ENCODE measurements at places on chromosomes 3 and 15.

DNA sequence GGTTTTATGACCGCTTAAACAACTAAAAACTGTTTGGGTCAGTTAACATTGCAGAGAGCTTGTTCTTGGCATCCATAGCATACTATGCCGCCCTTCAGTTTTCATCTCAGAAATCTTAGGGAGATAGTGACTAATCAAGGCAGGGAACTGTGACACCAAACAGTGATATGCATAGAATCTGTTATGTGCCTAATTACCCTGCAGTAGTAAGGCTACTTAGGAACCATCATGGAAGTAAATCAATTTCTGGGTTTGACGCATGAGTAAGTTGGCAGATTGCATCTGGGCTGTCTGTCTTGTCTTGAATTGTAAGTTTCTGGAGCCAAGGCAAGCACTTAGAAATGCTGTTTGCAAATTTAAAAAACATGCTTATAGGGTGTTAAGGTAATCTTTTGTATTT lies 22.5 kb downstream of the KCTD6 start:
- DNase-seq = no peak

GRCh38 chr3:188000361-188000861 lies 153.5 kb upstream of the LPP start:
- DNase-seq = no peak

DNA sequence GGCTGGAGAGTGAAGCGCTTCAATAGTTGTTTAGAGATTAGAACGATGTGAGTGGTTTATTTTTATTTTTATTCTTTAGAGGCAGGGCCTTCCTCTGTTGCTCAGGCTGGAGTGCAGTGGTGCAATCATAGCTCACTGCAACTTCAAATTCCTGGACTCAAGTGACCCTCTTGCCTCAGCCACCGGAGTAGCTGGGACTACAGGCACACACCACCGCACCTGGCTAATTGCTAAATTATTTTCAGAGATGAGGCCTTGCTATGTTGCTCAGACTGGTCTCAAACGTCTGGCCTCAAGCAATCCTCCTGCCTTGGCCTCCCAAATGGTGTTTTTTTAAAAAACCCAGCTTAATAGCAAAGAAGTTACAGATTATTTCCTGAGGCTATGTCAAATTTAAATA lies 29.0 kb downstream of the PPARG start:
- DNase-seq = no peak

DNA sequence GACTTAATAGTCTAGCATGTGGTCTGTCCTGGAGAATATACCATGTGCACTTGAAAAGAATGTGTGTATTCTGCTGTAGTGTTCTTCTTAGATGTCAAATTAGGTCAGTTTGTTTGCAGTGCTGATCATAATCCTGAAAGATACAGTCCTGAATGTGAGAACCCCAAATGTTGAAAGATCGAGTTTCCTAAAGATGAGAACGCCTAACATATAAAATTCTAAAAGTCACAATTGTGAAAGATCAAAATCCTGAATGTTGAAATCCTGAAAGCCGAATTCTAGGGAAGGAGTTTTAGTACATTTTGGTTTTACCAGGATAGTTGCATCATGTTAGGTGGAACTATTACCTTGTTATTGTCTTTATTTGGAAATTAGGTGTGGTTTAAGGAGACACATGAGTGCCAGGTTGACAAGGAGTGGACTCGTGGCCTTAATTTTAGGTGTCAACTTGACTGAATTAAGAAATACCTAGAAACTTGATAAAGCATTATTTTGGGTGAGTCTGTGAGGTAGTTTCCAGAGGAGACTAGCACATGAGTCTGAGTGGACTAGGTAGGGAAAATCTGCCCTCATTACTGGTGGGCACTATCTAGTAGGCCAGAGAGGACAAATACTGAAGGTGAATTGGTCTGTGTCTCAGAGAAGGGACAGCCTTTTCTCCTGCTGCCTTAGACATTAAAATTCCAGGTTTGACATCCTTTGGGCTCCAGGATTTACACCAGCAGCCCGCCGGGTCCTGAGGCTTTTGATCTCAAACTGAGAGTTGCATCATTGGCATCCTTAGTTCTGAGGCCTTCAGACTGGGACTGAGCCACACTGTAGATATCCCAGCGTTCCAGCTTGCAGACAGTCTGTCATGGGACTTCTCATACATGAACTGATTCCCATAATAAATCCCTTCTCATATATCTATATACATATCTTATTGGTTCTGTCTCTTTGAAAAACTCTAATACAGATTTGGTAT lies 77.1 kb downstream of the LRRC28 start:
- no peak for DNase-seq

- DNase-seq = no peak
Observed at GRCh38 chr15:76936671-76937070, 5.1 kb downstream of the RCN2 start.

DNA sequence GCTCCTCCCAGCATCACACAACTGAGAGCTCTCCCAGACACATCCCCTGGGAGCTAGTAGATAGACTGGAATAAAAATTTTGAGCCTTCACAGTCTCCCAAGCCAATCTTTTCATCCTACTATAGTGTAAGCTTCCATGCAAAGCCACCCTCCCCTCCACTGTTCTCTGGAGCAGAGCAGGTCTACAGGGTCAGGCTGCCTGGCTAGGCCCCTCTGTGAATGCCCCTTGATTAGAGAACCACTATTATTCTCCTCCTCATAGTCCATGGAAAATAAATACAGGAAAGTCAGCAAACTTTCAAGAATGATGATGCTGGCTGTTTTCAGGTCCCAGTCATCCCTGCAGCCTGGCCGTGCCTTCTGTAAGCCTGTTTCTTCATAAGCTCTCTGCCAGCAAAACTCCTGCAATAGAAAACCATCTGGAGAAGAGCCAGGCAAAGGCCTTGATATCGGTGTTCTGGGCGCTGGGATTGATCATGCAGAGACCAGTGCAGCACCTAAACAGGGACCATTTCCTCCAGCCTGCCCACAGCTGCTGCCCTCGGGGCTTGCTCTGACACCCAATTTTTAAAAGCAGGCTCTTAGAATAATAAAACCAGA lies 51.7 kb downstream of the CRYGS start:
- no peak for DNase-seq

DNA sequence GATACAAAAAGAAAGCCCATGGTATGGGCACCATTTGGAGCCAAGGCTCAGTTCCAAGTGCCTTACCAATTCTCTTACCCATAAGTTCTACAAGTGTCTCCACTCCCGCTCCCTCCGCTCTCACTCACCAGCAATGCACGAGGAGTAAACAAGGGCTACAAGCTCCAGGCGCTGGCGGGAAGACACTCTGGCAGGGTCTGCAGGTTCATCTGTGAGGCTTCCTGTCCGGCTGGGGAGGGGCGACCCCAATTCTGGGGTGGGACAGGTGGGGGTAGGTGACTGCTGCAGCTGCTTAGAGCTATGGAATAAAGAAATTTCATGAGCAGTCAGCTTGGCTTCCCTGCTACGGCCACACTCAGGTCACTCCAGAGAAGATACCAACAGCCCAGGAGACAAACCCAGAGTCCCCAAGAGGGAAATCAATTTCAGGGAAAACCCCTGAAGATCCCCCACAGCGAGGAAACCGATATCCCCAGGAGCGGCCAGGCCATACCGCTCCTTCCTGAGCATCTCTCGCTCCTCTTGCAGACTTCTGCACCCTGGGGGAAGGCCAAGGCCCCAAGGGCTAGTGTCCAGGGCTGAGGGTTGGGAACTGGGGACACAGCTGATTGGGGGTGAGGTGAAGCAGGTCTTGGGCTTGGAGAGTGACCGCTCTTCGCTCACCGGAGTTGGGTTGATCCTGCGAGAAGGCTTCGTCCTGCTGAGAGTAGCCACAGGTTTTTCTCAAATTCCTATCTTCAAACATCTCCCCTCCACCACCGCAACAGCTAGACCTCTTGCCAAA lies 1.4 kb downstream of the CDAN1 start:
- DNase-seq = no peak

GRCh38 chr3:4906107-4906621 lies 73.1 kb upstream of the BHLHE40 start:
- no peak for DNase-seq

- DNase-seq = no peak
Observed at GRCh38 chr3:72462595-72463011, 385.6 kb downstream of the SHQ1 start.

DNA sequence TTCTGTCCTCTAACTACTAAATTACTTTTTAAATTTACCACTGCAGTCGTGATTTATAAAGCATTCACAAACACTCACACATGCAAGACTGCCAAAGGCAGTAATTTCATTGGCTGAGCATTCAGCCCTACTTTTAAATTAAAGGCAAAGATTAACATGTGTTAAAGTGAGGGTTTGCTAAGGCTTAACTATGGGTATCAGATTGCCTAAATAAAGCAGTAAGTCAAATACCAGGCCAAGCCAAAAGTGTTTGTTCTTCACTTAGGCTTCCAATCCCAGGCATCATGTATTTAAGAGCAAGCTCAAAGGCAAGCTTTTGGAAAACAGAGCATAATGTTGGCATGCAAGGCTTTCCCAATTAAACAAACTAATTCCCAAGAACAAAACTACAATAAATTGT lies 187.3 kb downstream of the SUCNR1 start:
- DNase-seq = no peak

GRCh38 chr15:99283717-99284116 lies 32.4 kb downstream of the LRRC28 start:
- DNase-seq = no peak
